MV-4-11 (cell line): ENCODE measurements at places on chromosomes 12 and 14.

DNA sequence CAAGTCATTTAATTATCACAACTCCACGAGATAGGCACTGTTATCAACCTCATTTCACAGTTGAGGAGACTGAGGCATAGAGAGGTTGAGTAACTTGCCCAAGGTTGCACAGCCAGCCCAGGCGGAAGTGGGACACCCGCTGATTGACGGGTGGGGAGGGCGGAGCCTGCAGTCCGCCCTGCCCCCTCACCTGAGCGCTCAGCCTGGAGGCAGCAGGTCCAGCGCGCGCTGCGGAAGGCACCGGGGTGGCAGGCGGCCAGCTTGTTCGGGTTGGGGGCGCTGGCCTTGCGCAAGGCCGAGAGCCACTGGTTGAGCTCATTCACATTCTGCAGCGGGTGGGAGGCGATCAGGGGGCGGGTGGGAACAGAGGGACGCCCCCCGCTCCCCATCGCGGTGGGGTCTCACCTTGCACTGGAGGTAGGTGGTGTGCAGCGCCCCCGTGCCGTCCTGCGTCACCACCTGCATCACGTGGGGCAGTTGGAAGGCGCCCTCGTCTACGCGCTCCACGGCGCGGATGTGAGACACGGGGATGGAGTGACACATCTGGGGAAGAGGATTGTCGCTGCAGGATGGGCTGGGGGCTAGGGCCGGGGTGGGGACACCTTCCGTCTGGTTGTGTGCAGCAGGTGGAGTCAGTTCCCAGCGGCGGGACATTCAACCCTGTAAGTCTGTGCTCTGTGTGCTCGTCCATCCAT, 31.7 kb downstream of the RASAL1 start:
- DNase-seq = no peak

- DNase-seq = no peak
Observed at GRCh38 chr12:2248901-2249381, 196.2 kb downstream of the CACNA1C start.

DNA sequence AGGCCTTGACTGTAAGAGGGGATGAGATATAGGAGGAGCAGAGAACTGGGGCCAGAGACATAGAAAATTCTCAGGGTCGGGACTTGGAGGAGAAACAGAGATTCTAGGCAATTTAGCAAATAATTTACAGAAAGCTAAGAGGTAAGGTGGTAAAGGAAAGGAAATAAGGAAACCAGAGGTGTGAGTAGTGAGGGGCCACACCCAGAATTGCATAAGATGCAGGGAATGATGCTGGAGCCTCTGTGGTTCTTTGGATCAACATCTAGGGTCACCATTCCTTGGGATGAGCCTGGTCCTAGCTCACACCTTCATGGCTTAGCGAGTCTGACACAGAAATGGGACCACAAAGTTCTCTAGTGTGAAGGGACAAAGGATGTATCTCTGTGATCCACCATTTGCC, 949 bp upstream of the SDR9C7 start:
- no peak for DNase-seq

- no peak for DNase-seq
Observed at GRCh38 chr12:68479261-68479895, 131.3 kb upstream of the RAP1B start.

DNA sequence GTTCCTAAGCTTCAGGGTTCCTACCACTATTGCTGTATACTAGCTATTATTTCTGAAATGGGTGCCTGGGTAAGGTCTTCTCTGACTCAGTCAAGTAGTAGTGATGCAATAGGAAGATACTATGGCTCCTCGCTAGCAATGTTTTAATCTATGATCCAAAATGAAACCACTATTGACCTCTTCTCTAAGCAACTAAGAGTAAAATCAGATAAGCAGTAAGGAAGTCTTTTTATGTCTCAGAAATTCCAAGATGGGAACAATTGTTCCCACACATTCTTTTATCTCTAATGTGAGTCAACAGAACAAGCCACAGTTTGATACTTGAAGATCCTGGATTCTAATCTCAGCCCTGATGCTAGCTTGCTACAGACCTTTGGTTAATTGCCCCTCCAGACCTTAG, 45.1 kb downstream of the AREL1 start:
- no peak for DNase-seq

DNA sequence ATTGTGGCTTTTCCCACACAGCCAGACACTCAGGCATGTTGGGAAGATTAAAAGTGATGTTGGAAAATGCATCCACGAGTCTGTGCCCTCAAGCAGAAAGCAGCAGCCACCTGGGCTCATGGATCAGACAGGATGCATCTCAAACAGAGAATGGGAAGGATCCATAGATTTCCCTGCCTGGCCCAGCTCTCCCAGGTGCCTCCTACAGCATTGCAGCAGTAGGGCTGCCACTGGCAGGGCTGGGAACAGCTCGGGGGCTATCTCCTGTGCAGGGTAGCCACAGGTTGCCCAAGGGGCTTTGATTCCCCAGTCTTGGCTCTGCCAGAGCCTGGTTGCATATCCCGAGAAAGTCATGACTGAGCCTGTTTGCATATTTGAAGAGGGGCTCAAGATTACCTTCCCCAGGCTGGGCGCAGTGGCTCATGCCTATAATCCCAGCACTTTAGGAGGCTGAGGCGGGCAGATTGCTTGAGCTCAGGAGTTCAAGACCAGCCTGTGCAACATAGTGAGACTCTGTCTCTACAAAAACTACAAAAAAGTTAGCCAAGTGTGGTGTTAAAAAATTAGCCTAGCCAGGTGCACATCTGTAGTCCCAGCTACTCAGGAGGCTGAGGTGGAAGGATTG, 19.5 kb downstream of the C14orf132 start:
- DNase-seq = no peak

DNA sequence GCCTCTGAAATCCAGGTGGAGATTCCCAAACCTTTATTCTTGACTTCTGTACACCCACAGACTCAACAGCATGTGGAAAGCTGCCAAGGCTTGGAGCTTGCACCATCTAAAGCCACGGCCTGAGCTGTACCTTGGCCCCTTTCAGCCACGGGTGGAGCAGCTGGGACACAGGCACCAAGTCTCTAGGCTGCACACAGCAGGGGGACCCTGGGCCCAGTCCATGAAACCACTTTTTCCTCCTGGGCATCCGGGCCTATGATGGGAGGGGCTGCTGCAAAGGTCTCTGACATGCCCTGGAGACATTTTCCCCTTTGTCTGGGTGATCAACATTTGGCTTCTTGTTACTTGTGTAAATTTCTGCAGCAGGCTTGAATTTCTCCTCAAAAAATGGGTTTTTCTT, 32.0 kb downstream of the EIF2S3B start:
- DNase-seq = no peak

DNA sequence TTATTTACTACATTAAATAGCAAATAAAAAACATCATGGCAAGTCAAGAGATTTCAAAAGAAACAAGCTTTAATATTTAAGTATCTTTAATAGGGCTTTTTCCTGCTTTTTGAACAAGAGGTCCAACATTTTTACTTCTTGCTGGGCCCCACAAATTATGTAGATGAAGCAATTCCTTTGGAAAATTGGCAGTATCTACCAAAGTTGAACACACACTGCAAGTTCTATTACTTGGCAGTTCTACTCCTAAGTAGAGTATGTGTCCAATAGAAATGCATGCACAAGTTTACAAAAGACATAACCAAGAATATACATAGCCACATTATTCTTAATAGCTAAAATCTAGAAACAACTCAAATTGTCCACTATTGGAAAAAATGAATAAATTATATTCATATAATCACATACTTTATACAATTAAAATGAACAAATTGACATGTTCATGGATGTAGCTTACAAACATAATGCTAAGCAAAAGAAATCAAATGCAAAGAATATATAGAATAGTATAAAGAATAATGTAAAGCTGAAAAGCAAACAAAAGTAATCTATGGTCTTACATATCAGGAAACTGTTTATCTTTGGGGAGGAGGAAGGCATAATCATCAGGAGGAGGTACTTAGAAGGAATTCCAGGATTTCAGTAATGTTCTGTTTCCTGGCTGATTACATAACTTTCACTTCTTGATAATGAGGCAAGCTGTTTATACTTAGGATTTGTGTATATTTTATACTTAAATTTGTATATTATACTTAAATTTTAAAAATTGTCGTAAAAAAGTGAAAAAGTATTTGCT, 6.5 kb upstream of the TMBIM4 start:
- peak; percentile 33 for DNase-seq

GRCh38 chr14:74302152-74302628, 544 bp downstream of the ABCD4 start:
- DNase-seq = peak; percentile 56

DNA sequence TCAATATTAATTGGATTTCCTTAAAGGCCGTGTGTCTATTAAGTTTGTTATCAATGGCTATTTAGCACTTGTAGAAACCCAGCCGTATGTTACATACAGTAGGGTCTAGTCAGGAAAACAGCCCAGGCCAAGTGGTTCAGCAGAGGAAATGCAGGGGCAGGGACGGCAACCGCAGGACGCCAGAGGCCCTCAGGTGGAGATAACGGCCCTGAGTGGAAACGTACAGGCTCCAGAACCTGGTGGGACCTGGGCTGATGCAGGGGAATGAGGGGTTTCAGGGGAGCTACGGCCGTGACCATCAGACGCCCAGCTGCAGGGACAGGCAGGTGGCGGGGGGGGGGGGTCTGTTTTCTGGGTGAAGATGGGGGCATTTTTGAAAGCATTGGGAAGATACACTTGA, 3.7 kb upstream of the ANKLE2 start:
- no peak for DNase-seq

GRCh38 chr14:101470266-101470665, 91.0 kb upstream of the DIO3 start:
- no peak for DNase-seq

- DNase-seq = no peak
Observed at GRCh38 chr12:90122681-90123080, 414.0 kb upstream of the ATP2B1 start.

GRCh38 chr14:70168406-70168805, 20.3 kb downstream of the SLC8A3 start:
- no peak for DNase-seq

GRCh38 chr12:67677166-67677565, 28.6 kb downstream of the DYRK2 start:
- DNase-seq = no peak

DNA sequence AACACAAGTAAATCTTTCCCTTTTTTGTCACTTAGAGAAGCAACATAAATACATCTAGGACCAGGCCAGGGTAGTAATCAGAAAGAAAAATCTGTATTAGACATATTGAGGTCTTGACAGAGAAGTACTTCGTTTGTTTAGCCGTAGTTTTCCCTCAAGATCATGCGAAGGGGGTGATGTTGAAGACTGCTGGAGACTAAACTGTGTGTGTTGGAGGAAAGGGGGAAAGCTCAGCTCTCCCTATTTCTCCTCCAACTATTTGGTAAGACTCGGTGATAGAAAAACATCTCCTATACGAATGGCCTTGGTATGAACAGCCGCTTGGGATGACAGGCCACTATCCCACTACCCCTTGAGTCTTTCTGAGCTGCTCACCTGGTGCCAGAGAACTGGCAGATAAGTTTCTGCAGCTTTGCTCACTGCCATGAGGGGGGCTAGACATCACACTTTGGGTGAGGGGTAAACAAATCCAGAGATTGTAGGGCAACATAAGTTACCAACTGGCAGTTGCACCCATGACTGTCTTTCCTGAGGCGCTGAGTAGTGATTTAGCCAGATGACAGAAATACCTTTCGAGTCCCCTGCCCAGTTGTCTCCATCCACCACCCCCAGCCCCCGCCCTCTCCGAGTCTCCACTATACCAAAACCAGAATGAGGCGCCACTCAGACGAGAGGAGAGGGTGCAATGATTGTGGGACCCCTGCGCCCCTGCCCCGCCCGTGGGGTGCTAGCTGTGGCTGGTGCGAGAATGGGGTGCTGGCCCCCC, 685 bp downstream of the VAMP1 start:
- DNase-seq = no peak

DNA sequence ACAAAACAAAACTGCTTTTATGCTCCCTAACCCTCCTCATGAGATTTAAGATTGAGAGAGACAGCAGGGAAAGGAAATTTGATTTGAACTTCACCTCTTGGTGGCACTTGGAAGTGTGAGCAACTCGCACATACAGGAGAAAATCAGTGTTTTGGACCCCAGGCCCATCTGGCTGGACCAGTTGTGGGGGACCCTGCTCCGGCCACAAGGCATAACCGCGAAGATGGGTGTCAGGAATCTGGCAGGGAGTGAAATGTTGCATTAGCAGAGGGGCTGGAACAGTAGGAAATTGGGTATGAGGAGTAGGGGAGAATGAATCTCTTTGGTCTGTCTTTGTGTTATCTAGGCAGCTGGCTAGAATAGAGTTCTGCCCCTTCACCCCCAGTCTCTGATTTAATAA, 1.2 kb downstream of the CIROP start:
- no peak for DNase-seq

DNA sequence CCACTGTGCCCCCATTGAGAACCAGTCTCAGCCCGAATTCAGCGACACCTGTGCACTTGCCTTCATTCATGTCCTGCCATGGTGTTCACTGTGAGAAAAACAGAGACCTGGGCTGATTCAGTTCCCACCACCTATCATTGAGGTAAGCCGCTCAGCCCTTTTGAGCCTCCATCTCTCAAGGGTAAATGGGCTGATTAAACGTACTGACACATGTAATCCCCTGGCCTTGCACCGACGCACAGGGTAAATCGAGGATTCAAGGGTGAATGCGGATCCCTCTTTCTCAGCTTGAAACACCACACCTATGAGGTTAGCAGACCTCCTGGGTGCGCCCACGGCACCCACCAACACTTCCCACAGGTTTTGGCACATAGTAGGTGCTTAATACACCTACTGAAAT, 69.7 kb downstream of the C14orf132 start:
- DNase-seq = no peak

DNA sequence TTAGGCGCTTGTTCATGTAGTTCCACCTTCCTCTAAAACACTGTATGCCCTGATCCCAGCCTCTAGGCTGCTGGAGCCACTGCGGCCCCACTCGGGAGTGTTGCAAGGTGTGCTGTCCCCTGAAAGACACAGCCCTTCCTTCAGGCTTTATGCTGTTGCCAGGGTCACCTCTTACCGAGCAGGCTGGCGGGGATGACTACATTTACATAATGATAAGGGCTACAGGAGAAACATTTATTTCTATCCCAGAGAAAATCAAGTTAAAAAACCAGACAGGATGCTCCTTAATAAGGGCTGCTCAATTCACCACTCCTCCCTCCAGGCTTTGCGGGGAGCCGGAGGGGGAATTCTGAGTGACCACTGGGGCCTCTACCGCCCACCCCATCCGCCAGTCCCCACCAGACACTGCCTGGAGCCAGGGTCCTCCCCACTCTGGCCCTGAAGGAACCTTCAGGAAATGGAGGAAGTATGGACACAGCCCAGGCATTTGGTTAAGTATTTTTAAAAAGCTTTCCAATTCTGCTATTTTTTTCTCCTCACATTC, 200.6 kb downstream of the TTC7B start:
- DNase-seq = no peak

GRCh38 chr12:106345746-106346145, 11.8 kb upstream of the POLR3B start:
- DNase-seq = no peak

DNA sequence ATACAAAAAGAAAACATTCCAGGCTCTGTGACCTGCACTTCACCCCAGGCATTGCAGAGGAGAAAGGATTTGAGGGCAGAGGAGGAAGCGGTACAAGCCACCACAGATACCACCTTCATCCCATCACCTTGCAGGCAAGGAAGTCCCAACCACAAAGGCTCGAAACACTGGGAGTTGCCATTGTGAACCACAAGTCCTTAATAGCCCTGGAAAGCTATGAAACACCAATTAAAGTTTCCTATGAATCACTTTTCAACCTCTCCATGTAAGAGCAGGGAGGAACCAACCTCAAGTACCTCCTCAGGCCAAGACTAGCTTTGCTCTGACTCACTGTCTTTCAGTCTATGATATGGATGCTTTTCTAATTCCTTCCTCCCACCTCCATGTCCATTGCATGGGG, 27.0 kb downstream of the MAP3K9 start:
- DNase-seq = peak; percentile 76

GRCh38 chr12:28882444-28882843, 266.6 kb upstream of the FAR2 start:
- DNase-seq = no peak
